COR-L47 (cell line): ENCODE measurements at places on chromosomes 5 and 9.
A peak's percentile ranks its signal among the peaks of the same experiment; 100 is the strongest.

DNA sequence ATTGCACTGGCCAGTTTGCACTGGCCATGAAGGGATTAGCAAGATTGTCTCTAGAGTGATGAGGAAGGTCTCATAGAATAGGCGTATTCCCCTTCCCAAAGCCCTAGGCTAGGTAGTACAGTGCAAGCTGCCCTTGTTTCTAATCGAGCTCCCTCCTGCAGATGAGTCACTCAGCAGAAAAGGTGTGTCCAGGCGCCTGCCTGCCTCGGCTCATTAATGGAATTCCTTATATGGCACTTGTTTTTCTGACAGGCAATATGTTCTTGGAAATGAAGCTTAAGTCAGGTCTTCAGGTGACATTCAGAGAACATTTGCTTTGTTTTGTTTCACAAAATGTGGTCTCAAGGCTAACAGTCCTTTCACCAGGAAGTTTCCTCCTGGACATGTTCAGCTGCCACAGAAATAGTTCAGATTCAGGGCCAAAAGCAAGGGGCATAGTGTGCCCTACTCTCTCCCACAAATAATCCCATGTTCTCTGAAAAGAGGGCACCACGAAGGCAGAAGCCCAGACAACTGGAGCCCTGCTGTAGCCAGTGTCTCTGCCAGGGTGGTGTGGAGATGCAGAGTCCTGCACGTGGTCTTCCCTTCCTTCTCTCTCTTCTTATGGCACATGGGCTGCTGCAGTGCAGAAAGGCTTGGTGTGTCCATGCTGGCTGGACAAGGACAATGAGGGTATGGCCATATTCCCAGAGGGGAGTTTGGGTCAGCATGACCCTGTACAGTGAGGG lies 281.1 kb upstream of the MAP3K1 start:
- no peak for DNase-seq

DNA sequence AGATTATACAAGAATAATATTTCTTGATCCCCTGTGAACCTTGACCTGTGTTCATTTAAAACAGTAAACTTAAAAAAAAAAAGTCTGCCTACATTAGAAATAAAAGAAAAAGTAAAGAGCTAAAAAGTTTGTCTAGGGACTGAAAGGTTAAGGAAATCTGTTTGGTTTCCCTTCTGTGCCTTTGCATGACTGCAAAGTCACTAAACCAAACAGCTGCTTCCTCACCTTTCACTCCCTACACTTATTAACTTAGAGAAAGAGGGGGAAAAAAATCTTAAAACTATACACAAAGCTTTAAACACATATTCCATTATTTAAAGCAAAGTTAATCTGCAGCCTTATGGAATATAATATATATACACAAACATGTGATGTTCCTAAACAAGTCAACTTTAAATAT lies 65.1 kb downstream of the ZFR start:
- DNase-seq = no peak

- DNase-seq = no peak
Observed at GRCh38 chr5:116575326-116576052, 866 bp upstream of the SEMA6A start.

- DNase-seq = peak; percentile 76
Observed at GRCh38 chr9:114072184-114073140, 5.6 kb downstream of the AMBP start.

DNA sequence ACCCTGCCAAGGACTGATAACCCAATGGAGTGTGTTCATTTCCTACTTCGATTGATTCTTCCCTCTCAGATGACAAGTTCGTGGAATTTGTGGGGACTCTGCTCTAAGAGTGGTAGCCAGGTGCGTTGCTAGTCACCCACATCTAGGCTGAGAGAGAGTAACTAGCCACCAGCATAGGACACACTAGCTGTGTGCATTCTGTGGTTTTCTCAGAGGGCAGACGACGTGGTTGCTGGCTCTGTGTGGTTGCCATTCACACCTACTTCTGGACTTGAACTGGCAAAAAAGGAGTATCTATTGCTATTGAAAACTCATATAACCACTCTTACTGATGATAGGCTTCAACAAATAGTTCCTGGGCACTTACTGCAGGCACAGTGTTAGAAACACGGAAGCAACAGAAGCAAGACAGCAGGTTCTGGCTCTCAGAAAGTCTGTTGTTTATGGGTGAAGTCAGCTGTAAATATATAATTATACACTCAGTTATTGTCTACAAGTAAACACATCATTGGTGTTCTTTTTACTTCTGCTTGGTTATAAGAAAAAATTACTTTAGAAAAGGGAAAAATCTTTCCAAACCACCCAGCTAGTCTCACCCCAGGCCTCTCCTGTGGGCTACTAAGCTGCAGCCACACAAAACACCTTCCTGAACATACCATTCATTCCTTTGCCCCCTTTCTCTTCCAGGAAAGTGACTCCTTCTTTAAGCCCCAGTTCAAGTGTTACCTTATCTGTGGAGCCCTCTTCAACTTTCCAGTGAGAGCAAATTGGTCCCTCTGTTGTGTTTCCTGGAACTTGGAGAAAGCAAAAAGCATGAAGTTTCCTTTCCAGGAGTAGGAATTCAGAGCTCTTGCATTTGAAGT lies 151.1 kb upstream of the HAPLN1 start:
- DNase-seq = no peak

DNA sequence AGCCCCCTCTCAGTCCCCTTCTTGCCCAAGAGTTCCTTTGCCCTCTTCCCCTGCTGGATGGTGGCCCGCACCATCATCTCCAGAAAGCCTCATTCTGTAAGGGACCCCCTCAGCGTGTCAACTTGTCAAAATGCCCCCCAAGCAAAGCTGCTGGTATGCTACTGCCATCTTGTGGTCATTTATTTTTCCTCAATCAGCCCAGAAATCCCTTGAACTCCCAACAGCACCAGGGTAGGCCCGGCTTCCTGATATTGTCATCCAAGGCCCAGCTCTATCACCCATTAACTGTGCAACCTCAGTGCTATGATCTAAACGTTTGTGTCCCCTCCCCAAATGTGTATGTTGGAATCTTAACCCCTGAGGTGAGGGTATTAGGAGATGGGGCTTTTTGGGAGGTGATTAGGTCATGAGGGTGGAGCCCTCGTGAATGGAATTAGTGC lies 53.2 kb upstream of the FBXW11 start:
- DNase-seq = no peak
